ENCODE measurements at places on chromosomes 2 and 18.
A peak's percentile ranks its signal among the peaks of the same experiment; 100 is the strongest.

GRCh38 chr18:63422864-63423304, 608 bp upstream of the VPS4B start:
- no peak for DNase-seq

DNA sequence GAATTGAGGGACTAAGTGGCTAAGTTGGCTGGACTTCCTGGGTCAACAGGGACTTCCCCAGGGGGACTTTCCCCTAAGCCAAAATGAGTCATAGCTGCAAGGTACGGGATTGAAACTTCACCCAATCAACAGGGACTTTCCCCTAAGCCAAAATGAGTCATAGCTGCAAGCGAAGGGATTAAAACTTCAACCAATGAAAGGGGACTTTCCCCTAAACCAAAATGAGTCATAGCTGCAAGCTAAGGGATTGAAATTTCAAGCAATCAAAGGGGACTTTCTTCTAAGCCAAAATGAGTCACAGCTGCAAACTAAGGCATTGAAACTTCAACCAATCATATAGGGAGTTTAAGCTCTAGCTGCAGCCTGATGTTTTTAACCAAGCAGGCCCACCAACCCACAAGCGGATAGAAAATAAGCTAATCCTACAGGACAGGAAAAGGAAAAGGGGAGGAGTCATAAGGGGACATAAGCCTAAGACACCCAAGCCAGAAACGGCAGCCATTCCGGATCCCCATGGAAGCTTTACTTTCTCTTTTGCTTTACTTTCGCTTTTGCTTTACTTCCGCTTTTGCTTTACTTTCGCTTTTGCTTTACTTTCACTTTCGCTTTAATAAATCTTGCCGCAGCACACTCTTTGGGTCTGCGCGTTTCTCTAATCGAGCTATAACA, 1375.4 kb upstream of the CELF4 start:
- no peak for DNase-seq

DNA sequence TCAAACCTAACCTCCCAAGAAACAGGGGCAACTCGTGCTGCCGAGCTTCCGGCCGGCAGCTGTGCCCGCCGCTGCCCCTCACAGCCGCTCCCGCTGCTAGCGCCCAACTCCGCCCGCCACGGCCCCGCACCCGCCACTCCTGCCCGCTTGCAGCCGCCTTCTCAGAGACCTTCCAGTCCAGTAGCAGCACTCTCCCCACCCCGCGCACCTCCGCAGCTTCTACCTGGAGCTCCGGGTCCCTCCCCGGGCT, 722 bp upstream of the C2orf15 start:
- DNase-seq, result peak; percentile 60

DNA sequence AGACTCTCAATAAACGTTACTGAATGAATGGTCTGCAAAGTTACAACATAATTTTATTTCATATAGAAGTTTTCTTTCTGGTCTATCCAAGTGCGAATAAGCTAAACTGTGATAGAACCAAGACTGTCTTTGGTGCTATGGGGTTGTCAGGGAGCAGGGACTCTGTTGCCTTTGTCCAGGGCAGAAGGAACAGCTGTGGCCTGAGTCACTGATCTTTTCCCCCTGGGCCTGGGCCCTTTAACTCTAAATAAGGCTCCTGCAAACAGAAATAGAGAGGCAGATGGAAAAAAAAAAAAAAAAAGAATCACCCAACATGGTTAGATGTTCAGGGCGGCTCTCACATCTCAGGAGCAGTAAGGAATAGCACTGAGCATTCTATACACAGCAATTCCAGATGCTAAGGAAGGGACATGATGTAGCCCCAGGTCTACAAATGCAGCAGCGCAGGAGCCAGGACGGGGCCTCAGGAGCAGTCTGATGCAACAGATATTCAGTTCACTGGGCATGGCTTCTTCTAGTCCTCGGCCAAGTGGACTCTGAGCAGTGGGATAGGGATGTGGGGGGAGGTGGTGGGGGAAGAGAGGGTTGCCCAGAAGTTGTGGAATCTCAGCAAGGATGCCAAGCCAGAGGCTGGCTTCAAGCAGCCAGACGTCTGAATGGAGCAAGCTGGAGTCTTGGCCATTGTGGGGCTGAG, 247.1 kb upstream of the SIX2 start:
- DNase-seq, result no peak

DNA sequence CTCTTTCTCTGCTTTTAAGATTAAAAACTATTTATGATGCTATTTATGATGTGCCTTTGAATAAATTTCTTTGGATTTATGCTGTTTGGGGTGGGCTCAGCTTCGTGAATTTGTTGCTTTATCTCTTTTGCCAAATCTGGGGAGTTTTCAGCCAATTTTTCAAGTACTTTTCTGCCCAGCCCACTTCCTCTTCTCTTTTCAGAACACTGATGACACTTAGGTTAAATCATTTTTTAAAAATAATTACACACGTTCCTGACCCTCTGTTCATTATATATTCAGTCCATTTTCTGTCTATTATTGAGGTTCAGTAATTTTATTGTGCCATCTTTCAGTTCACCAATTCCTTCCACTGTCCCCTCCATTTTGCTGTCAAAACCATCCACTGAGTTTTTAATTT, 14.8 kb upstream of the BCL2L11 start:
- DNase-seq, result no peak

DNA sequence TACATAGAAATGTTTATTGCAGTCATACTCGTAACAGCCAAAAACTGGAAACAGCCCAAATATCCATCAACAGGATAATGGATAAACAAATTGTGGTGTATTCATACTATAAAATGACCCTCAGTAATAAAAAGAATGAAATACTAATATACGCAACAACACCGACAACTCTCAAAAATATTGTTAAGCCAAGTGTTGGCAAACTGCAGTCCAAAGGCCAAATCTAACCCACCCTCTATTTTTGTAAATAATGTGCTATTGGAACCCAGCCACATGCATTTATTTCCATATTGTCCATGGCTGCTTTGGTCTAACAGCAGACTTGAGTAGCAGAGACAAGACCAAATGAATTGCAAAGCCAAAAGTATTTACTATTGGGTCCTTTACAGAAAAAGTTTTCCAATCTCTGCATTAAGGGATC, 151.0 kb downstream of the MREG start:
- no peak for DNase-seq

DNA sequence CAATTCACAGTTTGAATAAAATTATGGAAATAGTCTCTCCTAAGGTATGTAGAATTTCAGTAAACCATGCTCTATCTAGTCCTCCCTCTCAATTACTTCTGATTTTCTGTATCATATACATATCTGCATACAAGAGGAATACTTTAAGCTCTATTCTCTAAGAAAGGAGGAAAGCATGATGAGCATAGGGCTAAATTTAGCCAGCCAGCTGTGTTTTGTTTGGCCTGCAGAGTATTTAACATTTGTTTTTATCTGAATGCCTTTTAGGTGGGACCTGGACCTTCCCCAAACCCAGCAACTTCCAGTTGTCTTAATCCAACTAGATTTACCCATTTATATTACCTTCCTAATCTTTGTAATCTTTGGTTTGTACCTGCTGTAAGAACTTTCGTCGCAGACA, 42.2 kb upstream of the FAM117B start:
- no peak for DNase-seq

DNA sequence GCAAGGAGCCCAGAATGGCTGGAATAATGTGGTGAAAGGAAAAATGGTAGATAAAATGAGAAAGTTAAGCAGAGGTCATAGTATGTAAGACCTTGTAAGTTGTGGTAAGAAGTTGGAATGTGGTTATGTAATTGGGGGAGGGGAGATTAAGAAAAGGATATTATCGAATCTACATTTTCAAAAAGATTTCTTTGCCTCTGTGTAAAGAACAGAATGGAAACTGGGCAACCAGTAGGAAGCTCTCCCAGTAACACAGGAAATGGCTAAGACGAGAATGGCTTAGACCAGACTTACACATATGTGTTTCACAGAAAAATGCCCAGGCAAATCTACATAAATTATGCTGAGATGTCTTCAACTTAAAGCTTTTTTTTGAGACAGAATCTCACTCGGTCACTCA, 13.2 kb downstream of the MEMO1 start:
- DNase-seq, result no peak

DNA sequence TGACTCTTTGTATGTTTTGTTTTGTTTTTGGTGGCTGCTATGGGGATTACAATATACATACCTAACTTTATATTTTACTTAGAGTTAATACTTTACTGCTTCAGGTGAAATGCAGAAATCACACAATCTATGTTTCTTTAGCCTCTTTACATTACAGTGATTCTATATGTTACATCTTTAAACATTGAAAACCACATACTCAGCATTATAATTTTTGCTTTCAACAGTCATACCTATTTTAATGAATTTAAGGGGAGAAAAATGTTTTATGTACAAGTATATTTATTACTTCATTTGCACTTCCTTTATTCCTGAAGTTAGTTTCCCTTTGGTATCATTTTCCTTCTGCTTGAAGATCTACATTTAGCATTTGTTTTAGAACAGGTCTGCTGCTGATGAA, 23.1 kb downstream of the FAM117B start:
- DNase-seq, result no peak

DNA sequence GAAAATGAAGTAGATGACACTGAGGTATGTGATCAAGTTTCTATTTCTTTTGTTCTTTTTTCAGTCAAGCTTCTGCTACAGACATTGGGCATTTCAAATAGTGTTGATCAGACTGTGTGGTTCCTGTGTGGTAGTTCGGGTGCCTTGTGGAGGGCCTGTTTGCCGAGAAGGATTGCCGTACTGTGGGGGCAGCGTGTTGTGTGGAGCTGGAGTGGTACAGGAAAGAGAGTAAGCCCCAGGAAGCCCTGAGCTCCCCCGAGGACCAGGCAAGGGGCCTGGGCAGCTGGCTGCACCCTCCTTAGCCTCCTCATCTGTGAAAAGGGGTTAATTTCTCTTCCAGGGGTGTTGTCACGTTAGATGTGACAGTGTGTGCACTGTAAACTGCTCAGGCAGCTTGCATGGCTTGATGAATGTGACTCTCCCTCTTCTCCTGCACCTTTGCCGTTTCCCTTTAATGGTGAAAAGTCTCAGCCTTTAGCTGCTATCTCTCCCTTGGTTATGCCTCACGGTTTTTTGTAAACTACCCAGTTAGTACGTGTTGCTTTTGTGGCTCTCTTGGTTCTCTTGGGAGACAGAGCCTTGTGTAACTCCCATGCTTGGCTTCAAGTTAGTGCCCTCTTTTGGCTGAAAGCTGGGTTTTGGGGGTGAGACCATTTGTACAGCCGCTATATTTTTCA, 19.5 kb downstream of the C2orf74 start:
- DNase-seq, result no peak

DNA sequence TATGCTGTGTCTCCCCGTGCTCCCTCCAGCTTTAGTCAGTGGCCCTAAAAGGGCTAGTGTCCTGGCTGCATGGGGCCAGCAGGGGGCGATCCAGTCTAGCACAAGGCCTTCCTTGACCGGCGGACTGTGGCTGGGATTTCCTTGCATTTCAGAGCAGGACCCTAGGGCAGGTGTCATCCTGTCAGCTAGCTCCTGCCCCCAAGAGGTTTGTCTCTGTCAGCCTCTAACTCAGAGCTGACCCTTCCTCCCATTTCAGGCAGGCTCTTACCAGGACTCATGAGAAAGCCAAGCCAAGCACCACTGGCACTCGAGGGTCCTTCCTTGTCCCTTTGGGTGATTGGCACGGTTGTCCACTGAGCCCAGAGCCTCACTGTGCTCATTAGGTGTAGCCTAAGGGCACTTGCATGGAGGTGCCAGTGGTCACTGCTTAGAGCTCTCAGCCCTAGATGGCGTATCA, 140.3 kb downstream of the RPIA start:
- DNase-seq, result no peak

- DNase-seq, result no peak
Observed at GRCh38 chr18:56508370-56509036, 129.9 kb downstream of the TXNL1 start.

DNA sequence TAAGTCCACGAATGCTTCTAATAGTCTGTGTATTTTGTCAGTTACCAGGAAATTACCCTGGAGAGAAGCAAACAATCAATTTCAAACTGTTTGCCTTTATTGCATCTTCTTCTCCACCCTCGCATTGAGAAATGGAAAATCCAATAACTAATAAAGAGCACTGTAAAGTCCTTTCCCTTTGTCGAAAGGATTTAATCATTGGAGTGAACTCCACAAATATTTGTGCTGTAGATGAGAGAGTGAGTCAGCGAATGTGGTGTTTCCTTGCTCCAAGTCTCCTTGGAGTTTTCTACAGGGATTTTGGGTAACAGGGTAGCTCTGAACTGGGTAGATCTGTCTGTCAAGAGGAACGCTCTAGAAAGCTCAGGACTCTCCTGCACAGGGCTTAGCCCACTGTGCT, 240.2 kb downstream of the KCNS3 start:
- DNase-seq, result no peak

DNA sequence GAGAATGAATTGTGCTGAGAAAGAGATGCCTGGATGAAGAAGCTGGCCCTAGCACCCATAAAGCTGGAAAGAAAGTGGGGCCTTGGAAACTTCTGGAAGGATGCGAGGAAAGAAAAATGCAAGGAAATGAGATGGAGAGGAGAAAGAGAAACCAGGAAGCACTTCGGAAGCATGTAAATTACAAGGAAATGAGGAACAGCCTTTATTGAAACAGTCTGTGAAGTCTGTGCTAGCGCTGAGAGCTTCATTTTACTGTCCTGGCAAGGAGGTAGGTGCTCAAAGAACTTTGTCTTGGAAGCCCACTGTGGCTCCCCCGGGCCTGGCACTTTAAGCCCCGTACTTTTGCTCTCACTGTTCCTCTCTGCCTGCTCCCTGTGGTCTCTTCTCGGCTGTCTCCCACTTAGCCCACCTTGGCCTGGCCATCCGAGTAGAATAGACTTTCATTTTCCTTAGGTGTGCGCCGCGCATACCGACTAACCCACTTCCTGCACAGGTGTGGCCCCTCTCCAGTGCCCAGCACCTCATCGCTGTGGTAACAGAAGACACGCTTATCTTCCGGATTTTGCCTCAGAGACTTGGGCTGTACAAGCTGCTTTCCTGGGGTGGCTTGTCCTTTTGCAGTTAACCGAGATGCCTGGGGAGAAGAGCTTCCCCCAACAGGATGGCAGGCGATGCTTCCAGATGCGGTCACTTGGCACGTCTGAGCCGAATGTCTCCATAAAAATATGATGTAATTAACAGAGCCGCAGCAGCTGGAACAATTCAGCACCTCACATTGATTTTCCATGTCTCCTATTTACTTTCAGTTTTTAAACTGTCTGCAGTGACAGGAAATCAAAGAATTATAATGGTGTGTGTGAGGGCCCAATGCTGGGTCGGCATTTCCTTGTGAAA, 199.6 kb downstream of the HRH4 start:
- DNase-seq, result peak; percentile 51

GRCh38 chr2:182015334-182016109, 29.9 kb downstream of the PPP1R1C start:
- no peak for DNase-seq

GRCh38 chr2:233992513-233993217, 57.8 kb upstream of the SPP2 start:
- no peak for DNase-seq

DNA sequence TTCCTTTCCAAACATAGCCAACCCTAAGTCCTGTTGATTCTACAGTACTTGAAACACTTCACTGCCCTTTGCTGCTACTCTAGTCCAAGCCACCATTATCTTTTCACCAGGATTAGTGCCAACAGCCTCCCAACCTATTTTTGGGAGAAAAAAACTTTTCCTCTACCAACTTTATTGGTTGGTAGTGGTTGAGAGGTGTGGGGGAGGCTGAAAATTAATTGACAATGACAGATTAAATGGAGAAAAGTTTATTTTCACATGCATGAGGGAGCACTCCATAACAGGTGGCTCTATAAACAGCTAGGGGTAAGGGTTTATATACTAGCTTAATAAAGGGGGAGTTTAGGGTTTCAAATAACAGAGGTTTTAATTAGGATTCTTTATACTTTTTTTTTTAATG, 37.8 kb upstream of the ITPRID2 start:
- no peak for DNase-seq
